ENCODE measurements at places on chromosomes 2 and 18.
A peak's percentile ranks its signal among the peaks of the same experiment; 100 is the strongest.

- DNase-seq, result no peak
Measured at GRCh38 chr2:104945121-104945520, 91.2 kb downstream of the POU3F3 start.

DNA sequence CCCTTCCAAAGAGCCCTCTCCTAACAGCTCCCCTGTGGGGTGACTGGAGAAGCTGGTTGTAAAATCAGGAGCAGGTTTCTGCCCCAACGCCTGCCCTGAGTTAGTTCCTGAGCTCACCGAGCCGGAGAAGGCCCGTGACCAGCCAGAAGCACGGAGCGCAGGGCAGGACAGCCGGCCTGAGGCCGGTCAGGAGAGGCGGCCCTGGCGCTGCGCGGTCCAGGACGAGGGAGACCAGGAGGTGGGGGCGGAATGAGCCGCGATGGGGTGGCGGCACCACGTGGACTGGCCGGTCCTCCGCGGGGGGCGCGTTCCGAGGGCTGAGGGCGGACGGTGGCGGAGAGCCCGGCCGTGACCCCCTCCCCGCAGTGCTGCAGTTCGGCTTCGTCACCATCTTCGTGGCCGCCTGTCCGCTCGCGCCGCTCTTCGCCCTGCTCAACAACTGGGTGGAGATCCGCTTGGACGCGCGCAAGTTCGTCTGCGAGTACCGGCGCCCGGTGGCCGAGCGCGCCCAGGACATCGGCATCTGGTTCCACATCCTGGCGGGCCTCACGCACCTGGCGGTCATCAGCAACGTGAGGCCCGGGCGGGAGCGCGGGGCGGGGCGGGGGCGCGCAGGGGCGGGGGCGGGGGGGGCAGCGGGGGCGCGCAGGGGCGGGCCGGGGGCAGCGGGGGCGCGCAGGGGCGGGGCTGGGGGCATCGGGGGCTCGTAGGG, 29.0 kb downstream of the ANO7 start:
- DNase-seq, result peak; percentile 26

GRCh38 chr2:188291142-188291616, 495 bp upstream of the GULP1 start:
- DNase-seq, result peak; percentile 71

DNA sequence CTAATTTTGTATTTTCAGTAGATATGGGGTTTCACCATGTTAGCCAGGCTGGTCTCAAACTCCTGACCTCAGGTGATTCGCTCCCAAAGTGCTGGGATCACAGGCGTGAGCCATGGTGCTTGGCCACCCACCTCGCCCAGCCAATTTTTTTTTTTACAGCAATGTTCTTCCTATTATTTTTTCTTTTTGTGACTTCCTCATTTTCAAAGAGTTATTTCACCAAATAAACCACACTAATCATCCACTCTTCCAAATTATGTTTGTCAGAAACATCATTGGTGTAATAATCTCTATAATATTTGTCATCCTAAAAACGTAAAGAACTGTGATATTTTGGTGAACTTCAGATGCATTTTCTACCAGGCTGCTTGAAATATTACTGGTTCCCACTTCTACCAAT, 16.3 kb upstream of the PDCL3 start:
- no peak for DNase-seq

- no peak for DNase-seq
Measured at GRCh38 chr18:62030091-62030985, 137.5 kb upstream of the RNF152 start.

- DNase-seq, result no peak
Measured at GRCh38 chr2:145064511-145064910, 544.6 kb upstream of the ZEB2 start.

GRCh38 chr2:86806059-86806857, 15.5 kb upstream of the CD8A start:
- no peak for DNase-seq

DNA sequence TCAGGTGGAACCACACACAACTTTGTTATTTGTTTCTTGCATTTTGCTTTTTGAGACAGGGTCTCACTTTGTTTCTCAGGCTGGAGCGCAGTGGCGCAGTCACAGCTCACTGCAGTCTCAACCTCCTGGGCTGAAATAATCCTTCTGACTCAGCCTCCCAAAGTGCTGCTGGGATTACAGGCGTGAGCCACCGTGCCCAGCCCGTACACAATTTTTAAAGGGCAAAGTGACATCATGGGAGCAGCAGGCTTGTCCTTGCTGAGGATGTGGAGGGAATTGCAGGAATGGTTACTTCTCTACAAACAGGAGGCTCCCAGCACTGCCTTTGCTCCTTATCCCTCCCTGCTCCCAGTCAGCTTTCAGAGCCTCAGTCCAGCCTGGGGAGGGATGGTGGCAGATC, 355.9 kb upstream of the KLHL29 start:
- no peak for DNase-seq

DNA sequence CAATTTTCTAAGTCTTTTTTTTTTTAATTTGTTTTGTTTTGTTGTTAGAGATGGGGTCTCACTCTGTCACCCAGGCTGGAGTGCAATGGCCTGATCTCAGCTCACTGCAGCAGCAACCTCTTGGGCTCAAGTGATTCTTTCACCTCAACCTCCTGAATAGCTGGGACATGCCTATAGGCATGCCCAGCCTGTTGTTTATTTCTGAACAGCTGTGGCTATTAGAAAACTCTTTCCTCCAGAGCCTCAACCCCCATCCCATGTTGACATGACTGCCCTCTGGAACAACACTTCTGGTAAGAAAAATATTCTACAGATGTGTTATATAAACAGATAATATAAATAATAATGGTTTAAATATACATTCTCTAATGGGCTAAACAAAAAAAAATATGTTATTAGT, 44.4 kb upstream of the TWSG1 start:
- no peak for DNase-seq

DNA sequence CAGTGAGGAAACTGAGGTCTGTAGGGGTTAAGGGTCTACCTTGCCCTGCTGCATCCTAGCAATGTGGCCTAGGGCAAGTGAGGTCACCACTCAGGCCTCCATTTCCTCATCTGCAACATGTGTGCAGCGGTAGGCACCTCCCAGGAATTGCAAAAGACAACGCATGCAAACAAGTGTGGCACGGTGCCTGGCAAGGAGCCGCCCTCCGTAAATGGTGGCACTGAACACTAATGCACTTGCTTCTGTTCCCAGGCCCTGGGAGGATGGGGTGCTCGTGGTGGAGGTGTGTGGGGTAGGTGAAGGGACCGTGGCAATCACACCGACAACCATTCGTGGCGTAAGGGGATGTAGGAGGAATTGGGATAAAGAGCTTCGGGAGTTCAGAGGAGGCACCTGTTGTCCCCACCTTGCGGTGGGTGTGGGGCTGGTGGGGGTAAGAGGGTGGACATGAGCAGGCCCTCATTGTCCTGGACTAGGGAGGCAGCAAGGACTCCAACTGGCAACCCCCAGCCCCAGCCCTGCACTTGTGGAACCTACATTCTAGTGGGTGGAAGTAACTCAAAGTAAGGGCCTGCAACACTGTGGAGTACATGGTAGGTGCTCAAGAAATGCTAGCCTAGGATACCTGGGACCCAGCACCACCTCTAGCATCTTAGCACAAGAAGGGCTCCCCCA, 26.0 kb downstream of the ATOH8 start:
- no peak for DNase-seq

DNA sequence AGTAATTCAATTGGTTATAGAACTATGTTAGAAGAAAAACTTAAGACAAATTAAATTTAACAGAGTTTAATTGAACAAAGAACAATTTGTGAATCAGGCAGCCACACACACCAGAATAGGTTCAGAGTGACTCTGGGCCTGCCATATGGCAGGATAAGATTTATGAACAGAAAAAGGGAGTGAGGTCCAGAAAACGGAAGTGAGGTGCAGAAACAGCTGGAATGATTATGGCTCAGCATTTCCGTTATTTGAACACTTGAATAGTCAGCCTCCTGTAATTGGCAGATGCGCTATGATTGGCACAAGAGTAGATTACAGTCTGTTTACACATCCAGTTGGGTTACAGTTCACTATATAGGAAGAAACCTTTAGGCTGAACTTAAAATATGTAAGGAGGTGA, 99.0 kb downstream of the MBD2 start:
- no peak for DNase-seq

DNA sequence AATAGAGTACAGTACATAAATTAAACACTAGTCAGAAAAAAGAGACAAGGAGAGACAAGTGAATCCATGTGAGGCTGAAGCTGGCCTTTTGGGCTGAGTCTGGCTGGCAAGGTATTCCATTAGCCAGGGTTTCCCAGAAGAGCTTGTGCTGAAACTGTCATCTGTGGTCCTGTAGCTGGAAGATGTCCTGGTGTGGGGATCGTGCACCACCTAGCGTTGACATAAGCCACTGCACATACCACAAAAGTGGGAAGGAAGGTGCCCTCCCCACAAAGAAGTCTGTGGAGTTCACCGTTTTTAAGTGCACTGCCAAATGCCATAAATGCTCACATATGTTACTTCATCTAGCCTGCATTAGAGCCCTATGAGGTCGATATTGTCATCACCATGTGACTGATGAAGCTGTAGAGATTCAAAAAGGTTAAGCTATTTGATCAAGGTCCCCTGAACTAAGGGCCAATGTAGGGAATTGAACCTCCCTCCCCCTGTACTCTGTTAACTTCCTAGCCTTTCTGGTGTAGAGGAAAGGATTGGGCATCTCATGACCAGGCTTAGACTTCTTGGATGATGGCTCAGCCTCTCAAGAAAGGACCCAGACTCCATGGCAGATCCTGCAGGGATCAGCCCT, 31.9 kb upstream of the GALNT14 start:
- DNase-seq, result no peak

- DNase-seq, result no peak
Measured at GRCh38 chr2:241030333-241030680, 31.9 kb downstream of the SNED1 start.

DNA sequence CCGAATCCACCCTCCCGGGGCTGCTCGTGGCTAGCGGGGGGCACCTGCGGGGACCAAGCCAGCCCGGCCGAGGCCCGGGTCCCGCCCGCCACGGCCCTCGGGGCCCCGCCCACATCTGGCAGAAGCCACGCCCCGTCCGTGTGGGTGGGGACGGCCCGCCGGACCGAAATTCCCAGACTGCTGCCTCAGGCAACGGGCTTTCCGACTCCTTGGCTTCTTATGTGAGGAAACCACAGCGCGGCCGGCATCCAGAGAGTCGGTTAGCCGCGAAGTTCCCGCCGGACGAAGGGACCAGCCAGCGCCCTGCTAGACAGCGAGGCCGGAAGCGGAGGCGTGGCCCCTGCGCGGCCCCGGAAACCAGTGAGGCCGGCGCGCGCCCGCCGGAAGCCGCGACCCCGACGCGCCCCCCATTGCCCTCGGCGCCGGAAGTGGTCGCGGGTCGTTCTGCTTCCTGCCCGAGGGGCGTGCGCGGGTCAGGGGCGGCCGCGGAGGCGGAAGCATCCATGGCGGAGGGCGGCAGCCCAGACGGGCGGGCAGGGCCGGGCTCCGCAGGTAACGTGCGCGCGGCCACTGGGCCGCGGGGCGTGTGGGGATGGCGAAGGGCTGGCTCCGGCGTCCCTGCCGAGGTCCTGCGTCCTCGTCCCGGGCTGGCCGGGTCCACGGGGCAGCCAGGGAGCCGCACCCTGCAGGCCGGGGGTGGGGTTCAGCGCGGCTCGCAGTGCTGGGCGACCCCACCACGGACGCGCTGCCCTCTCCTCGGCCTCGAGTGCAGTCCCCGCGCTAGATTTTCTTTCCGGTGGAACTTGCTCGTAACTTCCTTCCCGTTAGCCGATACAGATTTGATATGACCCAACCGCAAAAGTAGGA, at the start of gene ASB1:
TSS of gene ASB1 (plus strand) at position 360 of the 867 bp plus-strand sequence. CDS start at position 504, 144 bp downstream.
- DNase-seq, result peak; percentile 63

DNA sequence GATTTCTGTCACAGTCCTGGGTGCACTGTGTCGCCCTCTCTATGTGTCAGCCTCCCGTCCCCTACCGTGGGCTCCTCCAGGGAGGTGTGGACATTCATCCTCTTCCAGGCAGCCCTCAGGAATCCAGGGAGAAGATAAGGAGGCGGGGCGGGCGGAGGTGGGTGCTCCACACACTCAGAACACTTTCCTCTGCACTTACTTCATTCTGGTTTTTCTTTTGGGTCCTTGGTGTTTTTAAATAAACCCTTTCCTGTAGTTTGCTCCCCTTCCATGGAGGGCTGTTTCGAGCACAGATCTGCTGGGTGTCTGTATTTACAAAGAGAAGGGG, 183.9 kb downstream of the FAM210A start:
- DNase-seq, result no peak

DNA sequence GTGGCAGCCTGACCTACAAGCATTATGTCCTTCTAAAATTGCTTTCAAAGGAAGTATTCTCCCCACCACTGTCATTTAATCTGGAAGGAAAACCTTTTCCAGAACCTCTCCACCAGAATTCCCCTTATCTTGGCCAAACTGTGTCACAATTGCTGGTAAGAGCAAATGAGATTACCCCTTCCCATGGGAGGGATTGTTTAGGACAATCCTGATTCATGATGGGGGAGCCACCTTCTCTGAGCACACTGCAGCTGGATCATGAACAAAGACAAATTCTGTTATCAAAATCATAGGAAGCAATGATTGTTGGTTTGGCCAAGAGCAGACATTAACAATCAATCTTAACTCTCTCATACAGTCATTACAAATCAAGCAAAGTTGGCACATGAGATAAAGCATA, 18.1 kb upstream of the ATOH8 start:
- DNase-seq, result no peak

DNA sequence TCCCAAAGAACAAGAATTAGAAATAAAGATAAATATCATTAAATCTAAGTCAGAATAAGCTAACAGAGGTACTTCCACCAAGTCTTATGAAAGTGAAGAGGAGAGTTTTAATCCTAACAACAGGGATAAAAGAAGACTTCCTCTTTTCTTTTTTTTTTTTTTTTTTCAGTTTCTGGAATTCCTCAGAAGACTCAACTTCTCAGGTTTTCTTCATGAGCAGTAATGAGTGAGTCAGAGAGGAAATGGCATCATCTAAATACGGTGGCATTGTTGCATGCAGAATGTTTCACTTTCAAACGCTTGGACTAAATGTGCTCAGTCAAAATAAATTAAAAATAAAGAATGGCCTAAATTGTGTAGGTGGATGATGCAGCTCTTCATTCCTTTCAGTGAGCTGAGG, 45.6 kb upstream of the ARHGAP15 start:
- no peak for DNase-seq

DNA sequence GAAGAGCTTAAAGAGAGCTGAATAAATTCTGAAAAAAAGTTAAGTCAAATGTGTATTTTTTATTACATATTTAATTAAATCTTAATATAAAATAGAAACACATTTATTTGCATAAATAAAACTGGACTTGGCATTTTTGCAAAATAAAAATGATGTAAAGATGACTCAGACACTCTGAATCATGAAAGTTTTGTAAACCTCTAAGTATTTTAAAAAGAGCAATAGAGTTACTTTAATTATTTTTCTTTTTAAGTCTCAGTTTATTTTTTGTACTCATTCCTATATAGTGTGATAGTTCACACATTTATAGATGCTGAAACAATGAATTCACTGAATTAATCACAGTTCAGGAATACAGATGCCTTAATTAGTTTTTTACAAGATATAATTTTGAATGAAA, 109.9 kb upstream of the DTNA start:
- DNase-seq, result no peak

GRCh38 chr2:199488772-199489400, 31.1 kb upstream of the SATB2 start:
- DNase-seq, result no peak

GRCh38 chr18:23350188-23350587, 102.9 kb upstream of the RIOK3 start:
- no peak for DNase-seq
